ENCODE measurements at places on chromosomes 13 and 19. TPM values are rescaled to one million over a fixed set of nuclear protein-coding genes. Genes with fewer than 3 reads are reported as not detected.

The CD79A gene
- not detected for total RNA-seq

The ZNF726 gene
- 8.7 TPM for total RNA-seq

The KRTDAP gene
- not detected for total RNA-seq

The IGFL3 gene
- 1.7 TPM for total RNA-seq

The FLT3LG gene
- total RNA-seq = 6.8 TPM

The GPALPP1 gene
- 34.8 TPM for total RNA-seq

The TSSK6 gene
- 1.1 TPM for total RNA-seq

The DAND5 gene
- 0.31 TPM for total RNA-seq

The ZNF90 gene
- total RNA-seq = not detected

Measured in HT1080 (cell line).